Hair follicular keratinocyte (primary cell): ENCODE measurements at places on chromosomes 4 and X. TPM values are rescaled to one million over a fixed set of nuclear protein-coding genes. Genes with fewer than 3 reads are reported as not detected.

The TMEM150C gene
- 0.16 and 0.19 TPM in 2 replicates for total RNA-seq

The SLC26A1 gene
- total RNA-seq: not detected in 2 replicates

The SSX7 gene
- not detected in 2 replicates for total RNA-seq

The DAPP1 gene
- 18.2 and 43.7 TPM in 2 replicates for total RNA-seq

The NMU gene
- 0.78 and 3.8 TPM in 2 replicates for total RNA-seq

The EVC gene
- 11.7 and 23.0 TPM in 2 replicates for total RNA-seq

The CT45A5 gene
- not detected in 2 replicates for total RNA-seq

The ARSJ gene
- 16.5 and 20.1 TPM in 2 replicates for total RNA-seq

The IDUA gene
- total RNA-seq: 1.5 and 5.9 TPM in 2 replicates

The MGARP gene
- 0.08 and 0.47 TPM in 2 replicates for total RNA-seq

The HEPH gene
- total RNA-seq: 1.7 and 6.5 TPM in 2 replicates

The REELD1 gene
- not detected in 2 replicates for total RNA-seq

The RAI2 gene
- total RNA-seq: not detected in 2 replicates
